NCI-H1417 treated with DMSO at 0.1 percent for 48 hours (cell line): ENCODE measurements at places on chromosomes 7 and 10.

GRCh38 chr7:129123510-129123857 is 21.0 kb upstream of the TSPAN33 start:
- DNase-seq = no peak

DNA sequence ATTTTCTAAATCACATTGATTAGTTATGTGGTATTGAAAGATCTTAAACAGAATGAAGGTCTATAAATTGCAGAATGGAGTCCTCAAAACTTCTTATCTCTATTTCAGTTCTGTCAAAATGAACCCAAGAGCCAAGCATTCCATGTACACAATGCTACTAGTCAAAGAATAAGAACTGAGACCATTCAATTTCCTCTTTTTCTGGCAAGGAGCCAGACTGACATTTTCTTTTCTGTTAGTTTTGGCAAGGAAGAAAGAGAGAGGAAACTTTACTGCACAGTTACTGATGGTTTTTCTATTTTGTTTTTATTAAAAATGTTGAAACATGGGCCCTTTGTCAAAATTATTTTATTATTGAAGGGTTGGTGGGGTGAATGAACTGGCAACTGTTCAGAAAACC is 181.8 kb upstream of the FERD3L start:
- DNase-seq = no peak

GRCh38 chr10:61830846-61831273 is 70.6 kb upstream of the ARID5B start:
- no peak for DNase-seq

- DNase-seq = no peak
Observed at GRCh38 chr7:90181485-90181884, 27.2 kb downstream of the STEAP1 start.

GRCh38 chr10:86671419-86671818 is 3.1 kb downstream of the LDB3 start:
- DNase-seq = no peak

- DNase-seq = no peak
Observed at GRCh38 chr10:124206616-124207015, 113.2 kb upstream of the CHST15 start.
